Stimulated activated CD8-positive, alpha-beta memory T cell treated with anti-CD3 and anti-CD28 coated beads, Interleukin-7, amount 100 ng/mL, for 4 hours (primary cell): ENCODE measurements at places on chromosomes 4 and X.

- no peak for DNase-seq
Measured at GRCh38 chr4:114385195-114385985, 213.2 kb upstream of the UGT8 start.

- DNase-seq, result no peak
Measured at GRCh38 chrX:8323356-8323755, 141.3 kb upstream of the VCX3B start.

DNA sequence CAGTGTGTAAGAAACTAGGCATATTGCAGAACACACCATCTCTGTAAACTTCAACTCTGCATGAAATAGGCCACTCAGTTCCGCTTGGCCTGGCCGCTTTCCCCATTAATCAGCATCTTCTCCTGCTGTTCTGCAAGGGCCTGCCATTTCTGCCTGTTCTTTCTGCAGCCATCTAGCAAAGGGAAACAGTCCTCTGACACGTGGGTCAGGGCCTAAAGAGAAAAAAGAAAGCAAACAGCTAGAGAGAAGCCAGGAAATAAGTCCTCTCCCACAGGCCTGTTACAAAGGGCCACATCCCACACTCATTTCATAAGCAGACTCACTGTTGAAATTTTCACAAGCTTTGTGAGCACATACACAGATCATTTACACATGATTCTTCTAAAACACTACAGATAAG is 130.1 kb downstream of the PDE5A start:
- DNase-seq, result no peak

- DNase-seq, result no peak
Measured at GRCh38 chr4:147965056-147965455, 233.2 kb downstream of the ARHGAP10 start.

DNA sequence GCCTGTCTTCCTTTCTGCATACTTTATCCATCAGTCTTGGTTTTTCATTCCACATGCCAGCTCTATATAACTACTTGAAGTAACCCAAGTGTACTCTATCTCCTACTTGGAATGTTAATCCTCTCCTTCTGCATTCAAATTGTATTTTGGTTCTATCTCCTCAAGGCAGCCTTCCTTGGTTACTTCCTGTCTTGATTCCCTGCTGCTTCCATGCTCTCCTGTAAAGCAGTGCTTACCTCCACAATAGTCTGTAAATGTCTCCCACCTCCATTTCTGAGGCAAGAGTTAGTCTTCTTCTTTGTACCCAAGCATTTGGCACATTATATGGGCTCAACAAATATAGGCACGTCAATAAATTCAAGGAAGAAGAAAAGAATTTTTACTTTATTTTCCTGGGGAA is 298.4 kb downstream of the ARHGAP24 start:
- DNase-seq, result no peak

DNA sequence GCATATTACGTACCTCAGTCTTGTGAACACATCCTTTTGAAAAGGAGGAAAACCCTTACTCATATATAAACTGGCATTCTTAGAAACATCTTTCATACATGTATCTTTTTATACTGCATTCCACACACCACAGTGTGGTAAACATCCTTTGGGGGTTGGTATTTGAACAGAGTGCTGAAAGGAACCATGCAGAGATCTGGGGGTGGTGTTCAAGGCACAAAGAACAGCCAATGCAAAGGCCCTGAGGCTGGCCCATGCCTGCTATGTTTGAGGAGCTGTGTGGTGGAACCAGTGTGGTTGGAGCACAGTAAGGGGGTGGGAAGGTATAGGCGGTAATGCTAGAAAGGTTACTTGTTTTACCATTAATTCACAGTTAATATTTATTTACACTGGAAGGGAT is 2.0 kb downstream of the ELK1 start:
- DNase-seq, result no peak

- no peak for DNase-seq
Measured at GRCh38 chr4:155079871-155080270, 128.6 kb upstream of the NPY2R start.

- DNase-seq, result no peak
Measured at GRCh38 chr4:1479454-1479853, 73.2 kb upstream of the NKX1-1 start.

- DNase-seq, result no peak
Measured at GRCh38 chr4:3389233-3390215, 52.2 kb upstream of the HGFAC start.

DNA sequence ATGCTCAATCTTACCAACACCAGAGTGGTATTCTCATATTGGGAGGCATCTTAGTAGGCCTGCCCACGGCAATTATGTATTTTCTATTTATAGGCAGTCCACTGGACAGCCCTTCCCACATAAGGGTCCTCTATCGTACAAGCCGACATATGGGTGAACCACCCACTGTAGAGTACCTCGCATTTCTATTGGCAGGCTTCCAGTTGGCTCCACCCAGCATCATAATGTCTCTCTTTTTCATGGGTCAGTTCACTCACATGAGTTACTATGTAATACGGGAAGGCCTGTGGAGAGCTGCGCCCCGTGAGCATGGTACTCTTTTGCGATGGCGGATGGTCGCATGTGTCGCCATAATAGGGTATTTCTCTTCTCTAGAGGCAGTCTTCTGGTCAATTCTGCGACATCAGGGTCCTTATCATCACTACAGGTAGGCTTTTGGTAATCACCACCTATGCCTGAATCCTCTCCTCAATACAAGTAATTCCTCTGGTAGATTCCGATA is 29.4 kb upstream of the FOXR2 start:
- DNase-seq, result no peak

GRCh38 chr4:147362938-147363337 is 118.0 kb upstream of the EDNRA start:
- no peak for DNase-seq

- no peak for DNase-seq
Measured at GRCh38 chr4:121633653-121634052, 63.1 kb downstream of the ANXA5 start.

- DNase-seq, result no peak
Measured at GRCh38 chrX:38205039-38205438, 15.6 kb downstream of the SRPX start.

- DNase-seq, result no peak
Measured at GRCh38 chrX:86806786-86807185, 658.5 kb downstream of the DACH2 start.

DNA sequence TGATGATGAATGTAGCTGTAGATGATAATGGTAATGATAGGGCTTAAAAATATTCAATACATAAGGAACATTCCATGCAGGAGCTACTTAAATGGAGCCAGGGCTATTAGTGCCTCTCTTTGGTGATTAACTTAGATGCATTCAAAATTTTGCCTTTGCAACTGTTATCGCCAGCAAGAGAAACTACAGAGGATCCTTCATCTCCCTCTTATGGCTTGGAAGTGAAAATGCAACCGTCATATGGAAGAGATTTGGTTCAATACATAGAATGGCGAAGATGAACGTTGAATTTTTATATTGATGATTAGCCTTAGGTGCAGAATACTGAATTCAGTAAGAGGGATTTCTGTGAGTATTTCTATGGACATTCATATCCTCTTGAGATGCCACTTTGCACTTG is 134.5 kb upstream of the NLGN4X start:
- DNase-seq, result no peak

DNA sequence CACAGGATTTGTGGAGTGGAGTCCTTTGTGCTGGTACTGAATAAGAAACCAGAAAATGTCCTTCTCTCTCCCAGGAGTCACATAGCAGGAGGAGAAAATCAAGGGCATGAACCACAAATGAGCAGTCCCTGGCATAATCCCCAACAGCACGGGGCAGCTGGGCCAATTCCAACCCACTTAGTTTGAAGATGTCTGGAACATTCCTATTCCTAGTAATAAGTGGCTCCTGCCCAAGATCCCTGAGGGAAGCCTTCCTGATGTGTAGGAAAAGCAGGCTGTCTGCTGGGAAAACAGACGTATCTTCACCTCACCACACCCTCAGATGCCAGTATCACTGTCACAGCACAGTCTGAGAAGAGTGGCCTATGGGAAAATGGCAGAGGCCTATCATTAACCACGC is 182.8 kb upstream of the MAP3K15 start:
- DNase-seq, result no peak

GRCh38 chr4:86661006-86661405 is 66.9 kb downstream of the PTPN13 start:
- no peak for DNase-seq

DNA sequence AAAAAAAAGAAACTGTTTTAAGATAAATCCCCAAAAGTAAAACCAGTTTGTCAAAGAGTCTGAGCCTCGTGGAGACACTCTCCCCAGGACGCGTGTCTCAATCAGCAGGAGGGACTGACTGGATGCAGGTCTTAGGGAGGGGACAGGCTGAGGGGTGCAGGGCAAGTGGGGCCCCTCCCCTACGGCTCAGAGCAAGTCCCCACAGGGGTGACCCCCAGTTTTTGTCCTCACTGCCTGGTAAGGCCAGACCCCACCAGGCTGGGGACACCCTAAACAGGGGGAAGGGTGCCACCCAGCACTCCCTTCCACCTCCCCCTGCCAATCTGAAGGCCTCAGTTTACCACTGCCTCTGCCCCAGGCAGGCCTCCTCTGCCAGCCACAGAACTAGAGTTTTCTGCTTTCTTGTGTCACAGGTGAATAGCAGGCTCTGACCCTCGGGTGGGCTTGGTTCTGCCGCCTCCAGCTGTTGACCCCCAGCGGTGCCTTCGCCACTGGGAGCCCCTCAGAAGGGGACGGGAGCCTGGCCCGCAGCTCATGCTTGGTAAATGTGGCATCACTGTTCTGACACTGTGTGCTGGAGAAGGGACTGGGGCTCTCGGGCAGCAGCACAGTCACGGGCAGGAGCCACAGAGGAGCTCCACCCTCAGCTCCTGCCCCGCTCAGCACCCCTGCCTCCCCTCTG is 69.8 kb upstream of the MXD4 start:
- DNase-seq, result no peak

DNA sequence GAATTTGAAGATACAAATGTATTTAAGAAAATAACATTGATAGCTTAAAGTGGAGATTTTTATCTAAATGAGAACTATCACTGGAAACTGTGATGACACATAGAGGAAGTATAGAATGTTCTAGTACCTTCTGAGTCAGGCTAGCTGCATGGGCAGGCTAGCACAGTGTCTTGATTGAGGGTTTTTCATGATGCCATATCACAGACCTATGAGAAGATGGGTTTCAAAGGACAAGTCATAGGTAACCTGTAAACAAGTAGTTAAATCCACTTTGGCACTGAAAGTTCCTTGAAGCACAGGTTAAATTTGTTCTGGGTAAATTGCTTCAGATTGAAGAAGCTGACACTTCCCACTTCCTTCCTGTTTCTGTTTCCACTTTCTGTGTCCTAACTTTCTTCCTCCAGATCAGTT is 48.2 kb upstream of the CDKN2AIP start:
- DNase-seq, result no peak

GRCh38 chr4:100287534-100287933 is 97.3 kb upstream of the DDIT4L start:
- DNase-seq, result no peak

DNA sequence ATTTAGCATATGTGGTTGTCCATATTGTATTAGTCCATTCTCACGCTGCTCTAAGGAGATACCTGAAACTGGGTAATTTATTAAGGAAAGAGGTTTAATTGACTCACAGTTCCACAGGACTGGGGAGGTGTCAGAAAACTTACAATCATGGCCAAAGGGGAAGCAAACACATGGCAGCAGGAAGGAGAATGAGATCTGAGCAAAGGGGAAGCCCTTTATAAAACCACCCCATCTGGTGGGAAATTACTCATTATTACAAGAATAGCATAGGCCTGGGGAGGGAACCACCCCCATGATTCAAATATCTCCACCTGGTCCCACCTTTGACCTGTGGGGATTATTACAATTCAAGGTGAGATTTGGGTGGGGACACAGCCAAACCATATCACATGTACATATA is 122.6 kb upstream of the ANK2 start:
- DNase-seq, result no peak

- DNase-seq, result no peak
Measured at GRCh38 chr4:70680934-70681333, 7.4 kb upstream of the UTP3 start.

GRCh38 chrX:138964501-138964900 is 253.0 kb upstream of the FGF13 start:
- no peak for DNase-seq

GRCh38 chrX:112341598-112341997 is 259.0 kb upstream of the TRPC5 start:
- no peak for DNase-seq

DNA sequence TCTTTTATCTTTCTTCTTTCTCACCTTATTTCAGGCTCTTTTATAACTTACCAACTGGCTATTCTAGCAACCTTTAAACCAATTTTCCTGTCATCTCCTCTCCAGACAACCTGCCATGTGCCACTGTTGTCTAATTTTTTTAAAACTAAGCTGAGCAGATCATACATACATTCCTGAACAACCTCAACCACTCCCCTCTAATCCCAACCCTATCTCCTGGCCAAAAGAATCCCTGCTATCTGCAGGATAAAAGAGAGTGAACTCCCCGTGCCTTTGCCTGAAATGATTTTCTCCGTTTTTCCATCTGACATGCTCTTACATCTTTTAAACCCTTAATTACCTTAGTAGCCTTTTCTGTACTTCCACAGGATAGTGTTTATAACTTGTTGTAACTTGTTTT is 35.5 kb downstream of the DCUN1D4 start:
- DNase-seq, result no peak

- no peak for DNase-seq
Measured at GRCh38 chrX:101430457-101431078, 22.5 kb downstream of the HNRNPH2 start.

DNA sequence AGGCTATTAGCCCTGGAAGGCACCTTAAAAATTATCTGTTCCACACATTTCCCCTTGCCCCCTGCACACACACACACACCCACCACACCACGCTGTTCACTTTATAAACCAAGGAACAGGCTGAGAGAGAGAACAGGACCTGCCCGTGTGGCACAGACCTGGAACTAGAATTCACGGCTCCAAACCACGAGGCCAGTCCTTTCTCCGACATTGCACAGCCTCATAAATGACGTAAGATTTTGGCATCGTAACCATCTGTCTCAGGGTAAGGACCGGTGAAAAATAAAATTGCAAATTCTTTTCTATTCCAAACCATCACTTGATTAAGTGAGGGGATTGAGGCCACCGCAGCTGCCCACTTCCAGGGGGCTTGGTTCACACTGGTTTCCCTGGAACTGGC is 330.3 kb downstream of the BCOR start:
- no peak for DNase-seq

DNA sequence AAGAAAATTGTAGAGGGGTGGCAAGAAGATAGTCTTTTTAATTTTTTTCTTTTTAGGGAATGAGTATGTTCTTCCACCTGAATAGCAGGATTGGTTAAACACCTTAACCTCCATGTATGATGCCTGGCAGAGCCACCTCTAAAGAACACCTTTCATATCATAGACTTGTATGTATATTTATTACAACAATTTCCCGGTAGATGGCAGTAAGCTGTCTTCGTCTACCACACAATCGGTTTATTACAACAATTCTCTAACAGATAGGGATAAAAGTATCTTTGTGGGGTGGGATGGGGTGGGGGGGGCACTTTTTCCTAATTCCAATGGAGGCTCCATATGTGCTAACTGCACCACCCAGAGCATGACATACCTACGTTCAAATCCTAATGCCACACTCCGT is 255.5 kb downstream of the LDB2 start:
- no peak for DNase-seq

GRCh38 chrX:18360867-18361266 is 6.4 kb upstream of the SCML2 start:
- DNase-seq, result no peak

GRCh38 chr4:111454961-111455360 is 690.3 kb upstream of the FAM241A start:
- no peak for DNase-seq

- DNase-seq, result no peak
Measured at GRCh38 chrX:4379071-4379470, 665.6 kb upstream of the PRKX start.

- DNase-seq, result no peak
Measured at GRCh38 chr4:16597845-16598596, 300.4 kb downstream of the LDB2 start.

GRCh38 chr4:17717301-17717700 is 64.1 kb downstream of the FAM184B start:
- no peak for DNase-seq
